ENCODE measurements at places on chromosomes 5 and 9.

GRCh38 chr5:58046371-58046770, 413.5 kb downstream of the PLK2 start:
- DNase-seq, result no peak

DNA sequence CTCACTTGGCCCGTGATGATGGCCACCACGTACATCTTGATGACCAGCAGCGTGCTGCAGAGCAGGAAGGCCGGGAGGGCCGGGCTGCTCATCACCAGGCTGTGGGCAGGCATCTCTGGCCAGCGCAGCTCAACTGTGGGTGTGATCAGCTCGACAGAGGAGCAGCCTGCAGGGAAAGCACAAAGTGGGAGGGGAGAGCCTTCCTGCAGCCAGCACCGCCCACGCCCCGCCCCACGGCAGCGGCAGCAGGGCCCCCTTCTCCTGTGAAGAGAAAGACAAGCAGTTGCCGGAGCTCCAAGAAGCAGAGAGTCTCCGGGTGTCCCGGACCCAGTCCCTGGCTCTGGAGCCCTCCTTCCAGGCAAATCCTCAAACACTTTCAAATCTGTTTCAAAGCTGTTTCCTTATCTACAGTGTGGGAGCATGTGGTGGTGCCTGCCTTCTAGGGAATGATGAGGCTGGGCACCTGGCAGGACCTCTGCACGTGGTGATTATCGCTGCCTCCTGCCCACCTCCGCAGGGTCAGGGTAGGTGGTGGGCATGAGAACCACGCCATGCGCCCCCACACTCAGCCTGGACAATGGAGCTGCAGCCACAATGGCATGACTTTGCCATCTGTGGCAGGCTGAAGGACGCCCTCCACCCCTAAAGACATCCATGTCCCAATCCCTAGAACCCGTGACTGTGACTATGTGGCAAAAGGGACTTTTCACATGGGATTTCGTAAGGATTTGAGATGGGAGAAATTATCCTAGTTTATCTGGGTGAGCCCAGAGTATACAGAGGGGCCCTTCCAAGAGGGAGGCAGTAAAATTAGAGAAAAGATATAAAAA, at the start of gene PTGES:
Gene PTGES, minus strand, starts transcription at position 143 of the 830 bp plus-strand sequence. Its CDS starts 30 bp downstream, at position 113.
- DNase-seq, result no peak

DNA sequence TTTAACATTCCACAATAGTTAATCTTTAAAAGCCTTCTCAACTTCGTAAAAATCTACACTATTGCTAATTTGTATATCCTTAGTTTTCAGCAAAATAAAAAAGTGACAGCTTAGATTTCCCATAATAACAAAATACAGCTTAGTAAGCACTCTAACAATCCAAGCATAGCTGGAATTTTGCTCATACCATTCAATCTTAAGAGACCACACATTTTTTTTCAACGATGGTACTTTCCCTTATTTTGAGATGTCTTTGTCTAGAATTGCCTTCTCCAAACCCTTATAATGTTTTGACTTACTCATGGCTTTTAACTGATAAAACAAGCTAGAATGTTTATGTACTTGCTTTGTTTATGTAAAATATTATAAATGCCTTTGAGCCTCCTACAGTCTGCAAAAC, 65.6 kb downstream of the HOMER1 start:
- DNase-seq, result no peak

- no peak for DNase-seq
Measured at GRCh38 chr5:53431665-53432064, 48.8 kb upstream of the FST start.

- no peak for DNase-seq
Measured at GRCh38 chr5:34692786-34693185, 36.7 kb downstream of the RAI14 start.

DNA sequence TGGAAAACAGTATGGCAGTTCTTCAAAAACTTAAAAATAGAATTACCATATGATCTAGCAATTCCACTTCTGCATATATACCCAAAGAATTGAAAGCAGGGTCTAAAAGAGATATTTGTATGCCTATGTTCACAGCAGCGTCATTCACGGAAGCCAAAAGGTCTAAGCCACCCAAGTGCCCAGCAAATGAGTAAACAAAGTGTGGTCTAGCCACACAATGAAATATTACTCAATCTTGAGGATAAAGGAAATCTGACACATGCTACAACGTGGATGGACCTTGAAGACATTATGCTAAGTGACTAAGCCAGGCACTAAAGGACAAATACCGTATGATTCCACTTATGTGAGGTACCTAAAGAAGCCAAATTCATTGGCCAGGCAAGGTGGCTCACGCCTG, 11.1 kb upstream of the MED27 start:
- DNase-seq, result no peak

DNA sequence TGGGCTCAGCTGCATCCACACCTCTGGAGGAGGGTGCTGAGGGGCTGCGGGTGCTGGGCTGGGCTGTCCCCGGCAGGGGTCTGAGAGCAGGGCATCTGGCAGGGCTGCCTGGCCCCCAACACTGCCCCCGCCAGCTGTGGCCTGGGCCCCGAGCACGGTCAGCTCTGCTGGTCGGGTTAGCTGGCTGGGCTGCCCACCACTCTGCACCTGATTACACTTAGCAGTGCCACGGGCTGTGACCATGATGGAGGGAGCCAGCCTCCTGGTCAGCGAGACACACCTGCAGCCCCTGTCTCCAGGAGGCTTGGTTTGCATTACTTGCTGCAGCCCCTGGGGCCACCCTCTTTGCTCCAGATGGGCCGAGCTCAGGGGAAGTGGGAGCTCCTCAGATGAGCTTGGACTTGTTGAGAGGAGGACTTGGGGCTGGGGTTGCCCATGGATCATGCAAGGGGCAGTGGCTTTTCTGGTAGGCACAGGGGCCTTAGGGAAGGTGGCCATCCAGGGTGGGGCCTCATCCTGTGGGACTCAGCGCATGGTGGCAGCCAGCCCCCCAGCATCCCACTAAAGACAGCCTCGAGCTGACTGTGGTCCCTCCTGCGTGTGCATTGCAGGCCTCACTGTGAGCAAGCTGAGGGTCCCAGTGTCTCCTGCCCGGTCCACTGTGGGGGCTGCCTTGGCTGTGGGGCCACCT, 132.0 kb upstream of the FAM120A start:
- no peak for DNase-seq

DNA sequence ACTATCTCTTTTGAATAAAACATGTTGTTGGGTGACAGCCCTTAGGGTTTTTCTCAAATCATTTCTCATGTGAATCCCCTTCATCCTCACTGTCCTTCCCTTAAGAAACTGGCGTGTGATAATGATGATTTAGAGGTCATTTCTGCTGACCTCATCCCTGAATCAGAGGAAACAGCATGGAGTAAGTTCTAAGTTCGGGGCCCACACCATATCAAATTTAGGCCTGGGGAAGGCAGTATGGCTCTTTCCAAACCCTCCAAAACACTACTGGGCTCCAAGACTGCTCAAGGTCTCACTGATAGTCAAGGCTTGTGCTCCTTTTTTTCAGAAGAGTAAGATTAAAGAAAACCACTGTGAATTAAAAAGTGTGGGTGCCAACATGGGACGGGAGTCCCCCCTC, 872 bp upstream of the SMIM3 start:
- no peak for DNase-seq

DNA sequence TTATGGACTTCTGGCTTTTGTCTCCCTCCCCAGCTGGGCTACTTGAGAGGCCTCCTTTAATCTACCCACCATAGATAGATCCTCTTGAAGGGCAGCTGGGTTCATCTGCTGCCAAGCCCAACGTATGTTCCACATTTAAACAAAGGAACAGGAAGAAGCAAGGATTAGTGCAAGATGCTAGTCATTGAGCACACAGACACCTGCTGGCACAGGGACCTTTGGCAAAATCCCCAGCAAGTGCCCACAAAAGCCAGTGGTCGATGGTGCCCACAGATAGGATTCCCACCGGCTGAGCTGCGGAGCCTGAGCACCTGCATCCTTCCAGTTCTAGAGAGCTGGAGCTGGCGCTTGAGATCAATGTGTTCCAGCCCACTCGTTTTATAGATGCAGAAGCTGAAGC, 57.7 kb upstream of the SHB start:
- DNase-seq, result no peak

GRCh38 chr5:497871-498509, 26.3 kb downstream of the SLC9A3 start:
- no peak for DNase-seq

Measured in naive B cell (primary cell).